CD4-positive, alpha-beta T cell treated with Interleukin-4 for 4 hours (primary cell): ENCODE measurements at places on chromosomes 3 and 15.

- no peak for DNase-seq
These were observed 128.3 kb upstream of the BFSP2 start for GRCh38 chr3:133271539-133271938.

DNA sequence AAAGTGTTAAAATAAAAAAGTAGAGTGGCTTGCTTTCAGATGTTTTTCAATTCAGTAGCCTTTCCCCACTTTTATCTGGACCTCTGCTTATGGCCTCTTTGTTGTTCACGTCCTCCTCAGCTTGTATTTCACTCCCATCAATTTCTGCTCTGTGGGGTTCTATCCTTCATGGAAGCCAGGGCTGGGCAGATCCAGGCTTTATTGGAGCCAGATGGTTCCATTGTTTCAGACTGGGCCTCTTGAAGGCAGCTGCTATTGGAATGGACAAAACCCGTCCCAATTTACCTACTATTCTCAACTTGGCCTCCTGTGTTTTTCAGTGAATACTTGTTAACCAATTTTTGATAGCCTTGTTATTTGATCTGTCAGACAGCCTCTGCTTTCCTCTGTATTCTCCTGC is 10.9 kb upstream of the AADACL2 start:
- no peak for DNase-seq

GRCh38 chr3:43997788-43998369 is 243.8 kb upstream of the TOPAZ1 start:
- DNase-seq = no peak

DNA sequence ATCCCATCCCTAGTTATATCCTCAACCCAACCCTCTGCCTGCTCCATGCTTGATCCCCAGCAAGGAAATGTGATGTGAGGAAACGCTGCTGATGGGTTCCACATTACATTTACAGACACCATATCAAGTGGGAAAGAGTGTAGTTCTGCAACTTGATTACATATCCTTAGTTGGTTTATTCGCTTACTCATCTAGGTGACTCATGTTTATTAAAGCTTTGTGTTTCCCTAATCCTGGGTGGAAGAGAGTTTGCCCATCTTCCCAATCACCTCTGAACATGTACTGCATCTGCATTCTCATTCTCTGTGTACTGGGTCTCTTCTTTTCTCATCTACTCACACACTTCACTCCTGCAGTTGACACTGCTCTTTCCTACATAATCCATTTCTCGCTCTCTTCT is 91.7 kb upstream of the PDZRN3 start:
- no peak for DNase-seq

DNA sequence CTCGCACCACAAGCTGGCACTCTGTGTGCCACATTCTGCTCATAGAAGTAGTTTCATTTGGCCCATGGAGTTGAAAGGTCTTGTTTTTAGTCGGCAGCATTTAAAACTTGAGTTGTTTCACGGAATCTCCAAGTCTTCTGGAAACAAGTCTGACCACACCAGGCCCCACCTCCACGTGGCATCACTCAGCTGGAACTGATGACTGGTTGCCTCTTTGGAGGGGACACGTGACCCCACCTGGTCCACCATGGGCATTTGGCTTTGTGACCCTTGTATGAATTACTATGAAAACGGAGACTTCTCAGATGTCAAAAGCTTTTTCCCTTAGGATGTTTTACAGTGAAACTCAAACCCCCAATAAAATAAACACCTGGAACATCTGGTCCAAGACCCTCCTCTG is 74.9 kb downstream of the NTRK3 start:
- no peak for DNase-seq
